ENCODE measurements at places on chromosomes 3 and 15. TPM values are rescaled to one million over a fixed set of nuclear protein-coding genes. Genes with fewer than 3 reads are reported as not detected.

GRCh38 chr3:189978753-189979152 lies 141.9 kb downstream of the P3H2 start:
- DNase-seq, result no peak

GRCh38 chr3:100335434-100335833 lies 877 bp downstream of the NIT2 start:
- DNase-seq, result peak; percentile 37

GRCh38 chr3:64901522-64901885 lies 213.7 kb upstream of the ADAMTS9 start:
- DNase-seq, result no peak

GRCh38 chr15:46707452-46707851 lies 1009.9 kb upstream of the SEMA6D start:
- no peak for DNase-seq

NR2F2 gene
- 12.6 TPM for total RNA-seq

SLC15A2 gene
- 2.3 TPM for total RNA-seq

ATRIP gene
- 7.7 TPM for total RNA-seq

Data from HT-29 (cell line).